ENCODE measurements at places on chromosomes 11 and 22. TPM values are rescaled to one million over a fixed set of nuclear protein-coding genes. Genes with fewer than 3 reads are reported as not detected.

Gene PRR5L
- total RNA-seq = 2.3 TPM

Gene STIM1
- total RNA-seq = 53.6 TPM

Gene SPINDOC
- 5.9 TPM for total RNA-seq

Gene KRTAP5-7
- total RNA-seq = not detected

Gene MYEOV
- total RNA-seq = 19.1 TPM

Gene OR10D3
- not detected for total RNA-seq

Gene CLCF1
- total RNA-seq = 2.8 TPM

Gene POU2AF2
- total RNA-seq = not detected

Gene UBE2L3
- 39.4 TPM for total RNA-seq

Gene SYNGR1
- total RNA-seq = 35.5 TPM

Gene STK33
- total RNA-seq = not detected

Gene BIRC3
- 2.4 TPM for total RNA-seq

Gene DUSP18
- 6.1 TPM for total RNA-seq

Gene IL18BP
- total RNA-seq = 1.6 TPM

Gene PATE4
- total RNA-seq = not detected

Measured in esophagus squamous epithelium (tissue), 5 donors.